SK-N-MC (cell line): ENCODE measurements at places on chromosomes 7 and 10.

- no peak for DNase-seq
Observed at GRCh38 chr7:47875406-47875805, 72.9 kb downstream of the PKD1L1 start.

GRCh38 chr10:107971973-107972372, 807.5 kb upstream of the SORCS1 start:
- no peak for DNase-seq

DNA sequence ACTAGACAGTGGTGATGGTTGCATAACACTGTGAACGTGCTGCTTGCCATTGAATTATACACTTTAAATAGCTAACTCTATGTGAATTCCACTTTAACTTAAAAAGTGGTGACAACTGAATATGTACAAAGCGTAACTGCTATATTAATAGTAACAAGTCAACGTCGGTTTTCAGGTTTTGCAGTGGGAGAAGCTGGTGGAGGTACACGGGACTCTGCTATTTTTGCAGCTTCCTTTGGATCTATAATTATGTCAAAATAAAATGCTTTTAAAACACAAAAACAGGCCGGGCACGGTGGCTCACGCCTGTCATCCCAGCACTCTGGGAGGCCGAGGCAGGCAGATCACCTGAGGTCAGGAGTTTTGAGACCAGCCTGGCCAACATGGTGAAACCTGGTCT, 21.0 kb downstream of the AP5Z1 start:
- DNase-seq: no peak

DNA sequence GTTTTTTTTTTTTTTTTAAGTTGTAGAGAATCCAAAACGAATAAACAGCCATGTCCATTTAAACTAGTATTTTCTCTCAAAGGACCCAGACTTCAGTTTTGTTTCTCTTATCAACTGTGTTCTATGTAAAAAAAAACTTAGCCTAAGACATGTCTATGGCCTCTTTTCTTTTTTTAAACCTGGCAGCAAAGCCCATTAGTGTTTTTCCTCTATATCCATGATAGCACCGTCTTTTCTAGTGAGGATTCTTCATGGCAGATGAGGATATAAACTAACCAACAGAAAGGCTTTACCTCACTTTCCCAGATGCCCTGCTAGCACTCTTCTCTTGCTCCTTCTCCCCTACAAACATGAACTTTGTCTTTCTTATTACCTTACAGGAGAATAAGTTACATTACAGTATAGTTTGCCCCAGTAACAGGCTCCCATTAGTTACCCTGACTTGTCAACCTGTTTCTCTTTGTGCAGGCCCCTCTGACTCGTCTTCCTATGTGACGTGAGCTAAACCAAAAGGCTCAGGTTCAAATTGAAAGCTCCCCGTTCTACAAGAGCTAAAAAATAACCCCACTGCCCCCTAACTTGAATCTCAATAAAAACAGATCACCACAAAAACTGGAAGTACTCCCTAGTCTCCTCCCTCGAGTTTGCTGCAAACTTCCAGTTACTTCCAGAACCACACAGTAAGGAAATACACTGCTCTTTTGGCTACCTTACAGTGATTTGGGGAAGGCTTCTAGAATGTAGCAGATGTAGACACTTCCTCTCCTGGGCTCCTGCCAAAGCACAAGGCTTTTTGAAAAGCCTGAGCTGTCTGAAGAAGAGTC, 20.1 kb downstream of the P4HA1 start:
- no peak for DNase-seq

DNA sequence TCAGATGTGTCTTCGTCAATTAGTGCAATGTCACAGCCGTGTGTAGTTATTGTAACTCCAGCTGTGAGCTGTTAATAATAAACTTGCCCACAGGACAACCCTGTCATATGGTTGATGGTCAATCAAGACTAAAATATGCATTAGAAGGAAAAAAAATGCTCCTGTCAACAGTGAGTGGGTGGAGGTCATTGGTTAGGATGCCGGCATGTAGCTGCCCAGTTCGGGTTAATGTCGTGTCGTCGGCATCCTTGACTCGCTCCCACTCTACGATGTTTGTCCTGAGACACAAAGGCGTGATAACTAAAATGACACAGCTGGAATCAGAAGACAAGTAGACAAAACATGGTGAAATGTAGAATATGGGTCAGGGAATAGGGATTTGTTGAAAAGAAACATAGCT, 442.8 kb upstream of the NPVF start:
- no peak for DNase-seq
